ENCODE measurements at places on chromosomes 4 and X.
A peak's percentile ranks its signal among the peaks of the same experiment; 100 is the strongest.

DNA sequence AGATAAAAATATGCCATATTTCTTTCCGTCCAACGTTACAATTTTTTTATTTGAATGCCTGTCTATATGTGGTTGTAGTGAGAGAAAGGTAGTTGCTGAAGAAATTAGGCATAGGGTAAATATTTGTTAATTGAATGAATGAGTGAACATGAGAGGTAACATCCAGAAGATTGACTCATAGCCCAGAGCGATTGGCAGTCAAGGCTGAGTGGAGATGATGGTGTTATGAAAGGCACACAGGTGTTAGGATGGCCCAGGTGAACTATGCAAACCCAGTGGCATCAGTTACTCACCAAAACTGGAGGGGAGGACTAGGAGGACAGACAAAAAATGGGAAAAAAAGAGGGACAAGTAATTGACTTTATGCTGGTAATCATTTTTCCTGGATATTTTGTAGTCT lies 31.7 kb upstream of the SPRY1 start:
- no peak for DNase-seq

DNA sequence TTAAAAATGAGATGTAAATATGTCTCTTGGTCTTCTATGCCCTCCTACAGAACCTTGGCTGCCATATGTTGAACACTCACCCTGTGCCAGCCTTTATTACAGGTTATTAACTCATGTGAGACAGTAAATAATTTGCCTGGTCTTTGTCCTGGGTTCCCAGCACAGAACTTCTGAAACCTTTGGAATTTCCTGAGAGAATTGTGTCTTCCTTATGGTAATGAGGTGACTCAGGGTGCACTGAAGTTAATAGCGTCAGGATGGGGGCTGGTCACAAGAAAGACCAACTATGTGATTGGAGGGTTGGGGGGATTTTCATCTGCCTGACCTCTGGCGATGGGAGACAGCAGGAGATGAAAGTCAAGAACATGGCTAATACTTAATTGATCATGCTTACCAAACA lies 289.8 kb upstream of the STS start:
- DNase-seq = no peak

- no peak for DNase-seq
Measured at GRCh38 chrX:108216405-108216804, 124.8 kb downstream of the ATG4A start.

- DNase-seq = peak; percentile 29
Measured at GRCh38 chr4:74874753-74875367, 58.1 kb upstream of the PARM1 start.

All from NCI-H1092 (cell line).